ENCODE measurements at places on chromosomes 7 and 10.

DNA sequence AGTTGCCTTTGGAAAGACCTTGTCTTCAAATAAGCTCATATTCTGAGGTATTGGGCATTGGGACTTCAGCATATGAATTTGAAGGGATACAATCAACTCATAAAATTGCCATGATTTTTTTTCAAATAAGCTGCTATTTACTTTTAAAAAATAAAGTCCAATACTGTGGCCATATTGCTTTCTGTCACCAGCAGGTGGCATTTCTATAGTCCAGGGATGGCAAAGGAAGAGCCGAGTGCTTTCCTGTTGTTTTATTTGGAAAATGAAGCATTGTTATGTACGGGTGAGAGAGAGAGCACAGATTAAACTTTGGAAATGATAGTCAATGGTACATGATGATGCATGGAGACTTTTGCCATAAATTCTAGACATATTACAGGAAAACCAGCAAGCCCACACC is 104.1 kb upstream of the DPP6 start:
- no peak for DNase-seq

DNA sequence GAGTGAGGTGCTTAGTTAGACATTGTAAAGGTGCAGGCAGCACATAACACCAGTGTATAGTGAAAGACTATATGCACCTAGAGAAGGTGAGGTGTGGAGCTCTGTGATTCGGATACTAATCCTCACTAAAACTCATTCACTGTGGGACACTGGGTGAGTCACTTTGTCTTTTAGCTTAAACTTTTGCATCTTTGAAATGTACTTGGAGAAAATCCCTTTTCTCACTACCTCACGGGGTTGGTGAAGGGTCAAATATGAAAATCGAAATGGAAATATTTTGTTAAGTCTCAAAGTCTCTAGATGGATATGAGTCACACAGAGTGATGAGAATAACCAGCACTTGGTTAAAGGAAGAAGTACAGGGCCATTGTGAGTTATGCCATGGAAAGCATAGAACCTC is 38.0 kb downstream of the MDFIC start:
- DNase-seq, result no peak

- DNase-seq, result no peak
Measured at GRCh38 chr7:141679014-141679413, 23.0 kb downstream of the DENND11 start.

DNA sequence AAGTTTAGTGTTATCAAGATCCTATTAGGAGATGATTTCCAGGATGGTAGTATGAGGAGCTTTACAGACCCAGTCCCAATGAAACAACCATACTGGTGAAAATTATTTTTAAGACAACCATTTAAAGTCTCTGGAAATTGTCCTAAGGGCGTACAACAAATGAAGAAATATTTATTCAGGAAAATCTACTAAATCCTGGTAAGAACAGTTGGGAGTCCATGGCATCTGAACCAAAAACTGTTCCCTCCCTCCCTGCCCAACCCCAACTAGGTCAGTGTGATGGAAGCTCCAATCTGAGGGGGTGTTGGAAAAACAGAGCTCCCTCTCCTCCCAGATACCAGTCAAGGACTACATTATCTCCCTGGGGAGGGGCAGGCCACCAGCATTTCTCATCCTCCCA is 74.7 kb upstream of the MKLN1 start:
- no peak for DNase-seq

DNA sequence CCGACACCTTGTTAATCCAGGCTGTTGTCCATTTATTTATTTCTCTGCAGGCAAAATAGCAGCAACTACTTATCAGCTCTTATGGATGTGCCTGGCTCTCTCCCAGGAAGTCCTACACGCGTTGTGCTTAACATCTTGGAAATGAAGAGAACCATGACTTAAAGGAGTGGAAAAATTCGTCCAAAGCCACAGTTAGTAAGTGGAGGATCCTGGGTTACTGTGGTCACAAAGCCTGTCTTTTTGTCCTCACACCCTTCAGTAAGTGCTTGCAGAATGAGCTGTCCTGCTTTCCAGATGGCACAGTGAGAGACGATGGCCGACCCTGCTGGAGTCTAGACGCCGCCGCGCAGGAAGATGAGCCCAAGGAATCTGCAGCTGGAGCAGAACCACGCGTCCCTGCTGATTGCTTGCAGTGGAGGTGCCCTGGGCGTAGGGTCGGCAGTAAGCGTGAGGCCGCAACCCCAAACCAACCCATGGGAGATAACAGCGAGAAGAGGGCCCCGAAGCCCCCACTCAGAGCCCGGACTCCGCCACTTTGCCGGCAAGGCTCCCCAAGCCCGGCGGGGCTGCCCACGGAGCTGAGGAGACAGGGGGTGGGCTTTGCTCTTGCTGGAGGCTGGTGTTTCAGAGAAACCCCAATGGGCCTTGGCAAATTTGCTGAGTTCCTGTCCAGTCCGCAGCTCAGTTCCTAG is 178.6 kb downstream of the CXCL12 start:
- DNase-seq, result no peak

DNA sequence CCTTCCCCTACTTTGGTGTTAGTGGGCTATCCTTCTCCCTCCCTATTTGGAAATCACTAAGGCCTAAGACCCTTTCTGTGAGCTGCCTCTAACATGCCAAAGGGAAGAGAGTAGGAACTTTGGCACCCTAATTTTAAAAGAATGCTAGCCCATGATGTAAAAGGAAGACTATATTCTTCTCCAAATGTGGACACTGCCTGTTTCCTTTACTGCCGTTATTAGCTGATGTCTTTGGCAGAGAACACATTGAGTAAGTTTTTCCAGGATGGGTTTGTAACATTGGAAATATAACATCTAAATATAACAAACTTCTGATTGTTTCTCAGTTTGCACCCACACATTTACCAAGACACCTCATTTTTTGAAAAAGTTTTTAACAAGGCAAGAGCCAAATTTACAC is 56.9 kb upstream of the TNKS2 start:
- DNase-seq, result no peak

- DNase-seq, result no peak
Measured at GRCh38 chr10:10986606-10987005, 31.1 kb upstream of the CELF2 start.

DNA sequence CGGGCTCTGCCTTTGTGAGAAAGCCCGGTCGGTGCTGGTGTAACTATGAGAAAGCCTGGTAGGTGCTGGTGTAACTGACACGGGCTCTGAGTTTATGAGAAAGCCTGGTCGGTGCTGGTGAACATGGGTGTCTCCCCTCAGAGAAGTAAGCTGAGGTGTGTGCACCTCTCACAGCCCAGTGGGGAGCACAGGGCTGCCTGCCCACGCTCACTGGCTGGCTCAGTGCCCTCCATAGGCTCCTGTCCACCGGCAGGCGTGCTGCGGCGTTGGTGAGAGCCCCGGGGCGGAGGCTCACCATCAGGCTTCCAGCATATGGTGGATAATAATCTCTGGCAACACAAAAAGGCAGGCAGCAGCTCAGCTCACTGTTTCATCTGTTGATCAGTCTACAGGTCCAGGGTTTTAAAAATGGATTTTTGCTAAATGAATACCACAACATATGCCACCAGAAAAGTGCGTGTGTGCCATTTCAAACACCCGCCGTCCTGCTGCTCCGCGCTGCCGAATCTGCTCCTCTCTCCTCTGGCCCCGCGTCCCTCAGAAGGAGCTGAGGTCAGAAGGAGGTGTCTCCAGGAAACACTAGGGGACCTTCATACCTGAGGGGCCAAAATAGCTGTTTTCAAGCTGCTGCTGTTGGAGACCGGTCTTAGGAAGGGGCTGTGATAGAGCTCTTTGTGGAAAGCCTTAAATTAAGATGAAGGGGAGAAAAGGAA is 365.7 kb downstream of the DNAJB6 start:
- DNase-seq, result no peak

DNA sequence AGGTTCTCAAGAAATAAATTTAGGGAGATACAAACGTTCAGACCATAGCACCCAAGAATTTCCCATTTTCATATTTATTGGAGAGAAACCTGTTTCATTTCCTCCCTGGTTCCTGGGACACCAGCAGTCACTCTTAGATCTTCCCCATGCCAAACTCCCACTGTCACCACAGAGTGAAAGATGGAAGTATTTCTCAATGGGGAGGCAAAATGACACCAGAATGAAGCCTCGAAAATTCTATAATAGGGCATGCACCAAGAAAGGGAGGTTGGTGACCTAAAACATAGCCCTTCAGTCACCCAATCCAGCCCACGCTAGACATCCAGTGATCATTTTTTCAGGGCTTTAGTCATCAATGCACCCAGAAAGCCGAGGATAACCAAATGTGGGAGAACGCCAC is 148.1 kb upstream of the PLXDC2 start:
- no peak for DNase-seq

GRCh38 chr10:114876602-114877300 is 55.2 kb downstream of the FHIP2A start:
- DNase-seq, result no peak

- no peak for DNase-seq
Measured at GRCh38 chr10:36676756-36677430, 448.5 kb upstream of the ANKRD30A start.

- peak; percentile 49 for DNase-seq
Measured at GRCh38 chr7:141737118-141737835, 881 bp upstream of the SSBP1 start.

- no peak for DNase-seq
Measured at GRCh38 chr10:48670978-48671913, 13.4 kb upstream of the WDFY4 start.

GRCh38 chr10:26780793-26781601 is 79.8 kb downstream of the ABI1 start:
- DNase-seq, result no peak

GRCh38 chr10:124422742-124423141 is 4.0 kb upstream of the OAT start:
- no peak for DNase-seq

GRCh38 chr7:69873512-69873911 is 275.2 kb downstream of the AUTS2 start:
- no peak for DNase-seq

GRCh38 chr10:26909753-26910152 is 49.0 kb upstream of the ABI1 start:
- DNase-seq, result no peak

DNA sequence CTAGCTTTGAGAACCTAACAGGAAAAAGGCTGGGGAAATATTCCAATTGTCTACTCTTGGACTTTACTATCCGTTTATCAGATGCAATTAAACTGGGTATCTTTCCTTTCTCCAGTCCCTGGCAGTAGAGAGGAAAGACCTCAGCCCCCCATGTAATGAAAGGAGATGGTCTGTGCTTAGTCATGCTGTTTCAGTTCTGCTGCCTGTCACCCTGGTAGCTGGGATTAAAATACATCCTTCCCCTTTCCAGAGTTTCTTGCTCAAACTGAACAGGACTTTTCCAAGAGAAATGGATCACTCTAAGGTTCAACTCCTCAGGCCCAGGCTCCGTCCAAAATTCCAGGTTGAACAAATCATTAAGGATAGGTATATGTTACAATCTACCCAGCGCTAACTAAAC is 202.9 kb downstream of the PTEN start:
- no peak for DNase-seq

GRCh38 chr7:101754424-101755159 is 62.8 kb upstream of the CUX1 start:
- no peak for DNase-seq

DNA sequence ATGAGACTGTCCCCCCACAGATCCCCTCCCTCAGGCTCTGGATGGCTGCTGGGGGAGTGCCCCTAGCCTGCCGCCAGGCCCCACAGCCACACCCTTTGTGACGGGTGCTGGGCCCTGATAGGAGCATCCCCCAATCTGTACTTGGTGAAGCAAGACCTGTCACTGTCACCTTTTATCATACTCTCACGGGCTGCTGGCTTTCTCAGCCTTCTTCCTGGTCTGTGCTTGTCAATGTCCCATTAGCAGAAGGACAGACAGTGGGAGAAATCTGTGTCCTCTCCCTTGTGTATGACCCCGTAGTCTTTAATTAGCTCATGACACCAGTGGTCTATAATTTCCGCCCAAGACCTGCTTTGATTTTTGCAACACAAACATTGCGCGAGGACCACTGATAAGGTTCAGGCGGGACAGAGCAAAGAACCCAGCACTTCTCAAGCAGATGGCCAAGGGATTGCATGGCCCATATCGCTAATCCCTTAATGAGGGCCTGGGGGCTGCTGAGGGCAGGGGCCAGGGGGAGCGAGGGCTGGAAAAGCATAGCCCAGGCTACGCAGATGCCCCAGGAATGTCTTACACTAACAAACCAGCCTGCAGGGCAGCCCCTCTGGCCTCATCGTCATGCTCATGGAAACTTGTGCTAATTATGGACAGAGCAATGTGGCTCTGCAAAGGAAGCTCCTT is 127.8 kb downstream of the PTPN20 start:
- no peak for DNase-seq

DNA sequence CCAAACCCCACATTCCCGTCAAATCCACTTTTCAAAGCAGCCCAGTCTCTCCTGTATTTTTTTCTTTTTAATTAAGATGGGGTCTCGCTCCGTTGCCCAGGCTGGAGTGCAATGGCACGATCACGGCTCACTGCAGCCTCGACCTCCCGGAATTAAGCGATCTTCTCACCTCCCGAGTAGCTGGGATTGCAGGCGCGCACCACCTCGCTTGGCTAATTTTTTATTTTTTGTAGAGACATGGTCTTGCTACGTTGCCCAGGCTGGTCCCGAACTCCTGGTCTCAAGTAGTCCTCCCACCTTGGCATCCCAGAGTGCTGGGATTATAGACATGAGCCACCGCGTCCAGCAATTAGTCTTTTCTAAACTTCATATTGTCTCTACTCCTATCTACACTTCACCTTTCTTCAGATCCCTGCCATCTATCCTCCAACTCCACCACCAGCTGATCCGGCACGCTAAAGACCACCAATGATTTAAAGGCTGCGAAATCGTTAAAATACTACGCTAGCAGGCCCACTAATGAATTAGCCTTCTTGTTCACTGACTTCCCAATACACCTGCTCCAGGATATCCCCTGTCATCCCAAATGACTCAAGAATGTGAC is 525 bp upstream of the CHUK start:
- DNase-seq, result no peak

DNA sequence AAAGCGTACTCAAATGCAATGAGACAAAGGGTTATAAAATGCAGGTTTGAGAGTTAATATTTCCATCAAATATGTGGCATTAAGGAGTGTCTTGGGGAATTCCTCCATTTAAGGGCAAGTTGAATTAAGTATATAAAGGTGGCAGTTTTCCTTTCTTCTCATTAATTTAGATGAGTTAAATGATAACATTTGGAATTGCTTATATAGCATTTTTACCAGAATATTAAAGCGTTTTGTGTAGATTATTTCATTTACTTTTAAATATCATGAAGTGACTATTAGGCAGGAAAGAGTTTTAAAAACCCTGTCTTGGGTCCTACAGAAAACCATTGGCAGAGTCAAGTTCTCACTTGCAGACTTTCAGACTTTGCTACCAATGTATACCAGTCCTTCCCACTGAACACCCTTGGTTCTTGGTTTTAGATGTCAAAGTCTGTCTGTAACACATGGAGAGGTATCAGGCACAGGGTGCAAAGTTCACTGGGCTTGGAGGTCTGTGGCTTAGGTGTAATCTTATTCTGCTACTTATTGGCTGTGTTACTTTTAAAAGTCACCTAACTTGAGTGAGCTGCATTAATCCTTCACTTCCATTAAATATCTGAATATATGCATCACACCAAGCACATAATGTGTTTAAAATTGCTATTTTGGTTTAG is 51.0 kb downstream of the ASB4 start:
- DNase-seq, result no peak

- DNase-seq, result no peak
Measured at GRCh38 chr7:143954135-143954534, 509 bp upstream of the OR2F1 start.
